ENCODE measurements at places on chromosomes 4 and X.

GRCh38 chr4:166838975-166839614 is 395.2 kb downstream of the SPOCK3 start:
- DNase-seq = no peak

- peak; percentile 79 for DNase-seq
These were observed 210.0 kb upstream of the STK26 start for GRCh38 chrX:131812847-131813825.

DNA sequence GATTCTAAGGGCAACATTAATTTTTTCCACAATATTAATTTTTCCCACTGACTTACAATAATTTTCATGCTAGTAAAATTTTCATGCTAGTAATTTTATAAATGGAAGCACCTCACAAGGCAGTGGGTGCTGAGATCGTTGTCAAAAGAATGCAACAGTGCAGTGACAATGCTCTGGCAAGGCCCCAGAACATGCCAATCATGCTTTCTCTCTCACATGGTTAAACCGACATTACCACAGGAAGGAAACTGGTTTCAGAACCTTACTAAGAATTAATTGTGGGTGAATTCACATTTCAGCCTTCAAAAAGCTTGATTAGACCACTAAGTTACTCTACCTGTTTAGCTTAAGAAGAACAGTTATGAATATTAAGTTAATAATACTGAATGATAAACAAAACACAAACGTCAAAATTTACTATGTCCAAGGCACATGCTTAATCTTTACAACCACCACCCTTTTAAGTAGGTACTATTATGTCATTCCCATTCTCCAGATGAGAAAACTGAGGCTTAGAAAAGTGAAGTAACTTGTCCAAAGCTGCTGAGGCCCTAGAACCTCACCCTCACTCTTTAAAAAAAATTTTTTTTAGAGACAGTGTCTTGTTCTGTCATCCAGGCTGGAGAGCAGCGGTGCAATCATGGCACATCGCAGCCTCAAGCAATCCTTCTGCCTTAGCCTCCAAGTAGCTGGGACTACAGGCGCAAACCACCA is 10.0 kb upstream of the OPHN1 start:
- DNase-seq = peak; percentile 15

DNA sequence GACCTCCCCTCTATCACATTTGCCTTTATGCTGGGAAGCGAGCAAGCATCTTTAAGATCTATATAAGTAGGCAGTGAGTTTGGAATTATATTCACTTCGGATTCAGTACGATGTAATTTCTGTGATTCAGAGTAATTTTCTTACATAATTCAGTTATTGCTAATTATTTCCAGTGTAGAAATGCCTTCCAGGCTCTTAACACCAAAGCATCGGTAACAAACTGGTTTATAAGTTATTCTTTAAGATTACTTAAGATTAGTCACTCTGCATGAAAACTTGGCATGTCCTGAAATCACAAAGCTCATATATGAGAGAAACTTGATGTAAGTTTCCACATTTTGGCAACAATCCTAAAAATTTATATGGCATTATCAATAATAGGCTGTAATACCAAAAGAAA is 120.8 kb downstream of the ADAMTS3 start:
- no peak for DNase-seq

GRCh38 chrX:19372170-19372546 is 28.4 kb downstream of the PDHA1 start:
- DNase-seq = peak; percentile 59

GRCh38 chr4:152591876-152592275 is 56.0 kb upstream of the FBXW7 start:
- DNase-seq = no peak

DNA sequence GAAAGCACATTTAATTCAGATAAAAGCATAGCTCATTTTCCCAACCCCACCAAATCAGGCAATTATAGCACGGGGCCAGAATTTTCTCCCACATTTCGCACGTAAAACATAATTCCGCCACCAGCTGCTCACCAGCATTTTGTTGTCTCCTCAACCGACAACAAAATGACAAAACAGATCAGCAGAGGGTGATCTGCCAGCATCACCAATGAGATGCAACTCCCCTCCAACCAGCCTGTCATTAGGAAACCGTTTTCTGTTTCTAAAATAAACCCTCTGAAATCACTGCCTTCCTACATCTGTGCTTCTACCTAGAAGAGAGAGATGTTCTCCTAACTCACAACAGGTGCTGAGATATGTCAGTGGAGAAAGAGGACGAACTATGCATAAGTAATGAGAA is 654.8 kb upstream of the CPEB2 start:
- DNase-seq = no peak

DNA sequence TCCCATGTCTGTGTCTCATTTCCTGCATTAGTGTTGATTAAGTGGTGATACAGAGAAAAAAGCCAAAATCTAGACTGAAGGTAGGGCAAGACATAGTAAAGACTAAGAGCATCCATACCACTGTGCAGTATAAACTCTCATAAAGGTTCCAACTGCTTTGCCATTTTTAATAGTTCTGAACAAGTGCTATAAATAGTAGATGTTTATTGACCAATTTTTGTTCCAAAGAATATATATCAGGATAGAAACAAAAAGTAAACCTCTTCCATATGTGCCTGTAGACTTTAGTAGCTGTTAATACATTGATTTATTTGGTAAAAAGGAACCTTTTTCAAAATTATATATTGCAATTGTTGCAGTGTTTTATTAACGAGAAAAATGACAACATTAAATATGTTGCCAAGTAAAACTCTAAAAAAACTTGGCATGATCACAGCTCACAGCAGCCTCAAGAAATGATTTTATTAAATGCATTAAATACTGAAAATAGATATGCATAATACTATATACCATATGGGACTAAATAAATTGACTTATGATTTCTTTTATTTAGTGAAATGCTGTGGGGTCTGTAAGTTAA is 22.3 kb upstream of the AASDH start:
- no peak for DNase-seq

- DNase-seq = no peak
These were observed 23.6 kb downstream of the IL3RA start for GRCh38 chrX:1360171-1360570.

GRCh38 chrX:66035667-66036066 is 4.2 kb downstream of the VSIG4 start:
- DNase-seq = no peak

DNA sequence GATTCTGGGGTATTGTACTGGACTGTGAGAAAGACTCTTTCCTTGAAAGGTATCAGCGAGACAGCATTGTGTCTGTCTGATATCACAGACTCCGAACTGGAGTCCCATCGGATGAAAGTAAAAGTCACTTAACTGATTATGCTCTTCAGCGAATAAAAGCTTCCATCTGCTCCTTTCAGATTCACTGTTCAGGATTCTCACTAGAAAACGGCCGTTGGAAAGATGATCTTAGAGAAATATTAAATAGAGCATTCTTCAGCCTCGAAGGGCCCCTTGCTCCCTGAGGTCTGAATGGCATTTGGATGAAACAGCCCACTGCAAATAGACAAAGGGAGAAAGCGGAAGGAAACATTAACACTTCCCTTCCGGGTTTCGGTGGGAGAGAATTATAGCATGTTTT is 416.2 kb upstream of the PRKX start:
- DNase-seq = no peak

- DNase-seq = no peak
These were observed 124.7 kb upstream of the CPEB2 start for GRCh38 chr4:14877246-14878225.

- DNase-seq = peak; percentile 92
These were observed 40.6 kb downstream of the ARHGAP10 start for GRCh38 chr4:147772459-147772969.

- peak; percentile 29 for DNase-seq
These were observed 71.2 kb downstream of the SLC10A7 start for GRCh38 chr4:146450524-146450923.

- no peak for DNase-seq
These were observed 664.0 kb upstream of the PCDH7 start for GRCh38 chr4:30056016-30056766.

DNA sequence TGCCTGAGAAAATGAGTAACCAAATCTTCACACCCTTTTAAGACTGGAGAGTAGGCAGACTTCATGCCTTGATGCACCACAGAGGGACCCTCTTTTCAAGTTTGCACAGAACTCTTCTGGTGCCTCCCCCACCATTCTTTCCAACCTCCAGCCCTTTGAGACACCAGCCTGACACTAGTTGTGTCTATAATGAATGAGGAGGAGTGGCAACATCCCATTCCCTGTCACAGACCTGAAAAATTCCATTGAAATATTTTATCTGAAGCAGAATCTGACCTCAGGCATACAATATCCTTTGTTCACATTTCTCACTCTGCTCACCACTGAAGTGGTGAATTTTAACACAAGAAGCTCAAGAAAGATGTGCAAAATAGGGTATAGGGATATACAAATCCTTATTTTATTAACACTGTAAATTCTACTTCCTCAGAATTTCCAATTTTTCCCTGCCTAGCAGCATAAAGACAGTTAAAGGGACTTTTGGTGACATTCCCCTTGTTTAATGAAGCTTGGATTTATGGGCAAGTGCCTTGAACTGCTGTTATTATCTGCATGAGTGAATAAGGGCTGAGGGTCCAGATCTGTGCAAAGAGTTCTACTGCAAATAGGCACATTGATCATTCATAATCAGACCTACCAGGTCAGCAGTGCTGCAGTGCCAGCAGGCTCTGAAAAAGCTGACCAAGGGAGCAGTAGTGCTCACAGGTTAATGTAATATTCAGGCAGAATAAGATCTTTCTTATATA is 149.9 kb upstream of the PAQR3 start:
- DNase-seq = no peak

- DNase-seq = peak; percentile 87
These were observed 17.8 kb downstream of the TRIM2 start for GRCh38 chr4:153221783-153222706.

GRCh38 chr4:24160358-24160757 is 270.5 kb upstream of the PPARGC1A start:
- DNase-seq = no peak

DNA sequence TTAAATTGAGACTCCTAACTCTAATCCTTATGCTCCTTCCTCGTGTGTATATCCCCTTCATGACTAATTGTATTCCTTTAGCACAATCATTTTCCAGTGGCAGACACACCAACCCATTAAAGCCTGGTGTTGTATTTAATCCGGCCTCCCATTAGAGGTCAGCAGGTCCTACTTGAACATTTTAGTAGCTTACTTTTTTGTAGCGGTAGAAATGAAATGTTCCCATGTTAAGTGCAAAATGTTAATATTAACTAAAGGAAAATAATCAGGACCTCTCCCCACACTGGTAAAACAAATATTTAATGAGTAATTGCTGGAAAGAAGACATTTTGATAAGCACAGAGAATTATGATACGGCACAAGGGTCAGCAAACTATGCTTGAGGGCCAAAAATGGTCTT is 3.4 kb downstream of the RAB33B start:
- DNase-seq = no peak

DNA sequence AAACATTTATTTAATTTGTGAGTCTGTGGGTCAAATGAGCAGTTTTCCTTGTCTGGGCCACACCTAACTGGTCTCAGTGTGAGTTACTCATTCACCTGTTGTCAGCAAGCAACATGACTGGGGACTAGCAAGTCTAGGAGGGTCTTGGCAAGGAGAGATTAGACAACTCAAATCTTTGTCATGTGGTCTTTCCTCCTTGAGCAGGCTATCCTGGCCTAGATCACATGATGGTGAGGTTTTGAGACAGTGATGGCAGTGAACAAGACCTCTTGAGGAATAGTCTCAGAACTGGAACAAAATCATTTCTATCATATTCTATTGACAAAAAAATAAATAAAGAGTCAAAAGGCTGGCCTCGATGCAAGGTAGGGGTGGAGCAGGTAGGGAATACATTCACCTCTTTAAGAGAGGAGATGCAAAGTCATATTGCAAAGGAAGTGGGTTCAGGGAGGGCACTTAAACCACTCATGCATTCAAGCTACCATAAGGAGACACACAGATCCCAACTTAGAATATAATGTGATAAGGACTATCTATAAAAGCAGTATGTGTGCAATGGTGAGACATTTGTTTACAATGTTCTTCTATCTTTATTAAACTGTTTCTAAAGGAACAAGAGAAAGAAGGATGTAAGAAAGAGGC is 135.7 kb downstream of the ZNF330 start:
- DNase-seq = no peak

DNA sequence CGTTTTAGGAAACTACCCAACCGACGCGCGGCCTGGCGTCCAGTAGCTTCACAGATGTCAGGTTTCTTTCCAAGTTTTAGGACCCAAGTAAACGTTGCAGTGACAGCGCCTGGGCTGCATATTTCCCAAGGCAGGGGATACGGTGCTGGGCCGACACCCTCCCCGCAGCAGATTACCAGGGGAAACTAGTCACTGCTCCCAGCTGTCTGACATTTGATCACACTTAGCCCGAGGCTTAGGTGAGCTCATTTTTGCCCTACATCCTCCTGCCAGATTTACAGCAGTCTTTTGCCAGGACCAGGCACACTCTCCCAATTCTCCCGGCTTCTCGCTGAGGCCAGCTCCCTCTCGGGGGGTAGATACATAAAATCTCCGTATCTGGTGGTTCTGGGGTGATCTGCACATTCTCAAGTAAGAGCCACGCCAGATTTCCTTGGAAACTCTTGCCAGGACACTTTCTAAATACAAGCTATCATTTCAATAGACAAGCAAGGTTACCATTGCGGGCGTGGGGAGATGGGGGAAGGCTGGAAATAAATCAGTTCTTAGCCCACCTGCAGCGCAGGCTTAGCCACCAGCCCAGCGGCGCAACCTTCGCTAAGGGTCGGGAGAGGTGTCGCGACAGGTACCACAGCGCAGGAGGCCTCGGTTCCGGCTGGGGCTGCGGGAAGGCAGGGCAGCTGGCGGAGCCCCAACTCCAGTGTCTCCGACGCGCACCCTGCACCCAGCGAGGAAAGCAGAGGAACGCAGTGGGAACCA is 2.5 kb upstream of the SOX3 start:
- no peak for DNase-seq

GRCh38 chr4:179472164-179472563 is 2029.9 kb upstream of the AGA start:
- DNase-seq = no peak

DNA sequence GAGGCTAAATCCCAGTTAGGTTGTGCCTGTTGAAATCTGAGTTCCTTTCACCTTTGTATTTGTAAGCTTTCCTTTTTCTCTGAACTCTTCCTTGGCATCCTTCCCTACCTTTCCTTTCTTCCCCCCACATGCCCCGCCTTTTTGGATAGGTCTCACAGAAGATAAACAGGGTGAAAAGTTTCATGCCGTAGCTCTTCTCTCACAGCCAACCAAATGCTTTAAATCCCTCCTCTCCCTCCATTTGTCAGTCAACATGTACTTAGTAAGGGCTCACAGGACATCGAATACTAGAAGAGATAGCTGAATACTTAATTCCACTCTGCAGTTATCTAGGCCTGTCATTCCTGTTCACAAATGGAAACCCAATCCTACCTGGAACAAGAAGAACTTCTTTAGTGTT is 107.1 kb upstream of the BMPR1B start:
- DNase-seq = peak; percentile 10

DNA sequence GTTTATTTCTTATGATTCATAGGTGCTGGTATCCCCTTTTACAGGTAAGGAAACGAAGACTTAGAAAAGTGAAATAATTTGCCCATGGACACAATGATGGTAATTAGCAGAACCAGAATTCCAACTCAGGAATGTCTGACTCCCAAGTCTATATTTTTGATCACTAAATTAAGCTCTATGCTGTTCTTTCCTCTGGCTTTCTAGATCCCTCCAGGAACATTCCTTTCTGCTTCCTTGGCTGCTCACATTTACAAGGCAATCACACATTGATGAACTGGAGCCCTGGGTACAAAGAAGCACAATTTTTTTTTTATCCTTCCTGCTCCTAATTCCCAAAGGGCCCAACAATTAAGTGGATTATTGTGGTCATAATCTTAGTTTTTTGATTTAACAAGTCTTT is 7.0 kb upstream of the CDKN2AIP start:
- DNase-seq = no peak

- DNase-seq = no peak
These were observed 29.8 kb upstream of the SMAD1 start for GRCh38 chr4:145451895-145452294.

All from IMR-90 (cell line).